ENCODE measurements at places on chromosomes 13 and 19.

GRCh38 chr13:88294368-88294767 is 623.2 kb downstream of the SLITRK5 start:
- no peak for DNase-seq

- DNase-seq, result peak; percentile 68
Measured at GRCh38 chr19:49347835-49348234, 12.6 kb downstream of the CD37 start.

DNA sequence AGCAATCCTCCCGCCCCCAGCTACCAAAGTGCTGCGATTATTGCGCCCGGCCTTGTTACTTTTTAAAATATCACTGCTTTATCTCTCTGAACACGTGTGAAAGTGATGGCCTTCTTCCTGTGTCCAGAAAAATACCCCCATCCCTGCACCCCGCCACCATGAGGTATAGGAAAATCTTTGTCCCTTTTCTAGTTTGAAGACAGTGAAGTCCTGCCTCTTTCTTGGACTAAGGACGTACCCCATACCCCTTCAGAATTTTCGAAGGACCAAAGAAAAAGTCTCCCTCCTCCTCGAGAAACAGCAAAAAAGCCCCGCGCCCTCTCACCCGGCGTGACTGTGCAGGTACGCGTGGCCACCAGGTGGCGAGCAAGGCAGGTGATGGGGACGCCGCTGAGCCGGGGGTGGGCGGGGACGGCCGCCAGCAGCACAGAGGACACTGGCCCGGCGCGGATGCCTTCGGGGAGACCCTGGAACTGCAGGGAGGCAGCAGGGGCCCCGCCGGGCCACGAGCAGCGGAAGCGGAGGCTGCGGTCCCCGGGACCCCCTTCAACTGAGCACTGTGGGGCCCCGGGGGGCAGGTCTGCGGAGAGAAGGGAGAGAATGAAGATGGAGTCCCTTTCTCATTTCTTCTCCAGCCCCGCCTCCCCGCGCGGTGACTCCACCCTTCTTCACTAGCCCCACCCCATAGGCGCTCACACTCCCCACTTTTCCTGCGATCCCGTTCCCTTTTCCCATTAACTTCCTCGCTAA is 3.2 kb downstream of the VSIG10L start:
- DNase-seq, result peak; percentile 52

DNA sequence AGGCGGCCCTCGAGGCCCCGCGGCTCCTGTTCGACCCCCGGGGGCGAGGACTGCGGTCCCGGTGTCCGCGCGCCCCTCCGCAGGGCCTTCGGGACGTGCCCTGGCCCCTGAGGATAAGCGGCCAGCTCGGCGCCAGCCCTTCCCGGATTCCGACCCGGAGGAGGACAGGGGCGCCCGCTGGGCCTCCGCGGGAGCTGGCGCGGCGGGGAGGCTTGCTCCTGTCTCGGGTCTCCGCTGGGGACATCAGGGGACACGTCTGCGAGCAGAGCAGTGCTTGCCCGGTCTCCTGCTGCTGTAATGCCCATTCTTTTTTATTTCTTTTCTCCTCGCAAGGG is 829 bp downstream of the B3GLCT start:
- peak; percentile 5 for DNase-seq

DNA sequence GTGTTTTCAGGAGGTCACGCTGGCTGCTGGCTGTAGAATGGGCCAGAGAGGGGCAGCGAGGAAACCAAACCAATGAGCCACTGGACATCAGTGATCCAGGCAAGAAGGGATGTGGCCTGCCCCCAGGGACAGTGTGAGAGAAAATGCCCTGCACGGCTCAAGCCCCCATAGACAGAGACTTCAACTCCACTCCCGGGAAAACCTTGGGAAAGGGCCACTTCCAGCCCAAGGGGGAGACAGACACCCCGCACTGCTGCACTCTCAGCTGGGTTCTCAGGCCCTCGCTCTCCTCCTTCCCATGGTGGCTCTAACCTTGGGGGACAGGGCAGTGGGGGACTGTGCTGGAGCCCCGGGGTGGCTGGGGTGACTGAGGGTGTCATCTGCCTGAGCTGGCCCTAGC is 172.0 kb downstream of the KATNAL1 start:
- DNase-seq, result no peak

GRCh38 chr13:21234526-21234925 is 58.1 kb downstream of the MRPL57 start:
- DNase-seq, result peak; percentile 60

DNA sequence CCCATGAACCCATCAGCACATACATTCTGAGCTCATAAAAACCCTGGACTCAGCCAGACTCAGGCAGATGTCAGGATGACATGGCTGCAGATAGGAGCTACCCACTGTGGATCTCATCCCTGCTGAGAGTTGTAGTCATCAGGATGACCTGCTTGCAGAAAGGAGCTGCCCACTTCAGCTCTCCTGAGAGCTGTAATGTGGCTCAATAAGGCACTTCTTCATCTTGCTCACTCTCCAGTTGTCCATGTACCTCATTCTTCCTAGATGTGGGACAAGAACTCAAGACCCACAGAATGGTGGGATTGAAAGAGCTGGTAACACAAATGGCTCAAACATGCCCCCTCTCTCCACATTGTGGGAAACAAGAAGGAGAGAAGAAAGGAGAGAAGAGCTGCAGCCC is 58.2 kb downstream of the SLITRK1 start:
- no peak for DNase-seq

All from HFFc6 (cell line).